AG04449 (cell line): ENCODE measurements at places on chromosomes 3 and 15.

DNA sequence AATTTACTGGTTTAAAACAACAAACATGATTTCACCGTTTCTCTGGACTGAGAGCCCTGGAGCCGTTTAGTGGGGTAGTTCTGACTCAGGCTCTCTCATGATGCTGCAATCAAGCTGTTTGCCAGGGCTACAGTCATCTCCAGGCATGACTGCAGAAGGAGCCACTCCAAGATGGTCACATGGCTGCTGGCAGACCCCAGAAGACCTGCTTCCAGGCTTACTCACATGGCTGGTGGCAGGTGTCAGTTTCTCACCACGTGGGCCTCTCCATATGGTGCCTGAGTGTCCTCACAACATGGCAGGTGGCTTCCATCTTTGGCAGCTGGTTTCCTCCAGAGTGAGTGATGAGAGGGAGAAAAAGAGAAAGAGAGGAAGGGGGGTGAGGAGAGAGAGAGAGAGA lies 378.3 kb upstream of the RGMA start:
- no peak for DNase-seq

GRCh38 chr3:33629219-33629618 lies 88.8 kb downstream of the CLASP2 start:
- no peak for DNase-seq

DNA sequence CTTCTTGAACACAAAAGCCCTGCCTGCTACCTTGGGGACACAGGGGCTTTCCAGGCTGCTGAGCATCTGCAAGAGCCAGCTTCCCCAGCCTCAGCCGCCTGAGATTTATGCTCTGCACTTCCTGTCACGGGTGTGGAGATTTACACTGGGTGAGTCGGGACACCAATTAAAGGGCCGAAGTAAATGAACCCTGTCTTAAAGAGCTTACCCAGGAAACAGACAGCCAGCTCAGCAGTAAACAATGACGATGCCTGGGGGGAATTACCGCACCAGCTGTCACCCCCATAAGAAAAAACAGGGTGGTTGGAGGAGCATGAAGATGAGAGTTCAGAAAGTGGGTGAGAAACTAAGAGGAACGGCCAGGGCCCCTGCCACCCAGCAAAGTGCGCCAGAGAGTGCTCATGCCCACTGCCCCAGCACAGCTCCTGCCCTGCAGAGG lies 37.5 kb upstream of the IQSEC1 start:
- DNase-seq: no peak

GRCh38 chr3:189911001-189911400 lies 209.7 kb downstream of the P3H2 start:
- no peak for DNase-seq

DNA sequence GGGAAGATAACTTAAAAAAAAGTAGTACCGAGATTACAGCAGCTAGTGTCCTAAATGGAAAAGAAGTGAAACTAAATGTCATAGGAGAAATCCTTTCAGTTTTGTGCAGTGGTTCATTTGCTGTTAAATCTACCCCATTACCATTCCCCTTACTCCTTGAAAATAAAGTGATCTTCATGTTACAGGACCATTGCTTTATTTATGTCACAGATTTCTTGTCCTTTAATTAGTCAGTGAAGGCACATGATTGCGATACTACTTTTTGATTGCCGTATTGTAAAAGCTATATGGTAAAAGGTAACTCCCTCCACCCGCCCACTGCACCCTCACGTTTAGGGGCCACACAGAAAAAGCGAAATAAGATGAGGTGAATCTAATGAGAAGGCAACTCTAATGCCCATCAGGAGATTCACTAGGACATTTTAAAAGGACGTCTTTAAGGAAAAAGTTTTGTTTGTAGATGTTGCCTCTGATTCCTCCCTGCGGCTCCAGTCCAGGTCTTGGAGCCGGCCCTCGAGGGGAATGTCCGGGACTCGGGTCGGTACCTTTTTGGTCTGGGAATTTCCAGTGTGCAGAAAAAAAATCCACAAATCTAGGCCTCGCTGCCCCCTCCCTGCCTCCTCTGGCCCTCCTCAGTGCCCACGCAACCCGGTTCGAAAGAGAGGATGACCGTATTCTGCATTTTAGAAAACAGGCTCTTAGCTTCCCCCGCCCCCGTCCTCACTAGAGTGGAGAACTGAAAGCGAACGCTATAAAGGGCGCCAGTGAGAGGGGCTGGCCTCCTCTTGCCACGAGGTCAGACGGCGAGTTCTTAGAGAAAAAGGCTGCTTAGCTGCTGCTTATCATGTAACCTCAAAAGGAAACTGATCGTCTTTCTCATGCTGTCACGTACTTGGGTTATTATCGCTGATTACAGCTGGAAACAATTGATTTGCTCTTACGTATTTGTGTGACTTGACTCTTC lies 21.8 kb upstream of the NFKBIZ start:
- DNase-seq: no peak
